WTC11 (cell line): ENCODE measurements at places on chromosomes 5 and 9. TPM values are rescaled to one million over a fixed set of nuclear protein-coding genes. Genes with fewer than 3 reads are reported as not detected.

The TMEM252 gene
- total RNA-seq: not detected in 3 replicates

The CNTLN gene
- 12.2 to 13.4 TPM (median 12.7 TPM) in 3 replicates for total RNA-seq

The PIK3R1 gene
- total RNA-seq: 10.1 to 11.3 TPM (median 11.1 TPM) in 3 replicates

The CCL27 gene
- total RNA-seq: 0.68 to 1.0 TPM (median 0.89 TPM) in 3 replicates

The PRSS3 gene
- 1.1 to 1.8 TPM (median 1.6 TPM) in 3 replicates for total RNA-seq

DNA sequence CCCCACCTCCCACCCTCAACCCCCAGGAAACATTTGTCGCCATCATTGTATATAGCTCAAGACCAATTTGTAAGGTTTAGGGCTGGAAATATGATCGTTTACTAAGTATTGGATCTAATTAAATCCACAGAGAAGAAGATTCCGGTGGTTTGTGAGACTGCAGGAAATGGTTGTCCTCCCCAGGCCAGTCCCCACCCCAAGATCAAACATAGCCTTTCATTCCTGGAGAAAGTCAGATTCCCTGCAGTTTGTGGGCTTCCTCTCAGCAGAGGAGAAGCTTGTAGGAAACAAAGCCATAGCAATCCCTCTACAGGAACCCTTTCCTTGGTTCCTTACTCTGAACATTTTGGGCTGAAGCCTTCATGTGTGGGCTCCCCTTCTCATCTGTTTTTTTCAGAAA is 79.2 kb upstream of the TBCA start:
- H3K27me3 ChIP-seq: peaks cover 86% of the 10 kb centered on the region
- H3K4me3 ChIP-seq: no peak overlapping the region
- DNase-seq: no peak

- peaks cover 70% of the 10 kb centered on the region for H3K4me1 ChIP-seq
- no peaks in the 10 kb centered on the region for H3K27me3 ChIP-seq
- no peak overlapping the region for H3K4me3 ChIP-seq
- DNase-seq: no peak
Measured at GRCh38 chr5:14168144-14168792, 25.1 kb downstream of the TRIO start.

GRCh38 chr5:80739057-80739456 is 84.3 kb upstream of the DHFR start:
- no peaks in the 10 kb centered on the region for H3K27me3 ChIP-seq
- H3K36me3 ChIP-seq: peaks cover 6% of the 10 kb centered on the region; the same call in 1 of the 2 replicates
- no peak overlapping the region for H3K27ac ChIP-seq

DNA sequence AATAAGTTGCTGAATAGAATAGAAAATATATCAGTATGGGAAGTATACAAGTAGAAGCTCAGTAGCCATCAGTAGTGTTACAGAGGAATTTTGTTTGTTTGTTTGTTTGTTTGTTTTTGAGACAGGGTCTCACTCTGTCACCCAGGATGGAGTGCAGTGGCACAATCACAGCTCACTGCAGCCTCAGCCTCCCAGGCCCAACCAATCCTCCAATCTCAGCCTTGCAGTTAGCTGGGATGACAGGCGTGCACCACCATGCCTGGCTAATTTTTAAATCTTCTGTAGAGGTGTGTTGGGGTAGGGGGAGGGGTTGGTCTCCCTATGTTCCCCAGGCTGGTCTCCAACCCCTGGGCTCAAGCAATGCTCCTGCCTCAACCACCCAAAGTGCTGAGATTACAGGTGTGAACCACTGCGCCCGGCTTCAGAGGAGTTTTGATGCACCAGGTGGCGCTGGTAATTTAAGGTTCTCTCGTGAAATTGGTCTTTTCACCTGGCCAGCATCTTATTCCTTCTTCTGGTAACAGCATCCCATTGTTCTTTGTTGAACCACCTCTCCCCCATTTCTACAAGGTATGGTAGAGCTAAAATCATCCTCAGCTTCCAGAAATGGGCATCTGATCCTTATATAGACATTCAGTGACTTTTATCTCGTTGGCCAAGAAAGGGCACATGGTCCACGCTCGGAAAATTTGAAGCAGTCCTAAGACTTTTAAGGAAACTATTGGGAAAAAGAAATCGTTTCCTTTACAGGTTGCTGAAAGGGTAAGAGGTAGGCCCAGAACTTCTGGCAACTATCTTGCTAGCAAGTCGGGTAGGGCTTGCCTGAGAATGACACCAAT is 157.1 kb downstream of the ARRDC3 start:
- H3K4me1 ChIP-seq: peaks cover 3% of the 10 kb centered on the region; the same call in 1 of the 2 replicates
- H3K27ac ChIP-seq: no peak overlapping the region
- peak; percentile 74 for DNase-seq
- H3K36me3 ChIP-seq: peaks cover 9% of the 10 kb centered on the region; the same call in 1 of the 2 replicates
- H3K4me3 ChIP-seq: no peak overlapping the region

GRCh38 chr5:174717826-174718455 is 6.4 kb upstream of the MSX2 start:
- H3K27me3 ChIP-seq: peaks cover 74% of the 10 kb centered on the region
- H3K27ac ChIP-seq: no peak overlapping the region
- no peaks in the 10 kb centered on the region for H3K36me3 ChIP-seq

DNA sequence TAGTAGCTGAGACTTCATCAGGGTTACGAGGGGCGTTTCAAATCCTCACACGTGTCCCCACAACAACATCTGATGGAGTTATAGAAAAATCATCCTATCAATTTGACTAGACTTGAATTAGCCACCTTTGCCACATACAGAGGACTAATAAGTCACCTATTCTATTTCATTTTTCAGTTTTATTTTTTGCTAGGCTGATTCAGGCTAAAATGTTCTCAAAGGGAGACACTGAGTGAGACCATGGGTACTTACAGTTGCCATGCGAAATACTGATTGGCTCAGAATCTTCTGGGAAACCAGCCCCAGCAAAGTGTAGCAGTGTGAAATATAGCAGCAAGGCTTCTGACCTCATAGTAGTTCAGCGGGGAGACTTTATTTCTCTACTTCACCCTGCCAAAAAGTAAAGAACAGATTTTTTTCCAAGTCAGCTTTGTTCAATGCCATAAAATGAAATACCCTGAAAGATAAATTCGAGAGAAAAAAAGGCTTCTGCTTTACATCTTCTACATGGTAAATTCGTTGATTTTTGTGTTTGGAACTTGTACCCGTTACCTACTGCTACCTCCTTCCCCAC is 69.9 kb downstream of the SEMA6A start:
- H3K4me3 ChIP-seq: no peak overlapping the region
- no peak for DNase-seq
- H3K36me3 ChIP-seq: peaks cover 58% of the 10 kb centered on the region
- H3K4me1 ChIP-seq: peaks cover 99% of the 10 kb centered on the region

- peaks cover 29% of the 10 kb centered on the region for H3K4me1 ChIP-seq
- peaks cover 6% of the 10 kb centered on the region; the same call in 1 of the 2 replicates for H3K27me3 ChIP-seq
- no peaks in the 10 kb centered on the region; the same call in 1 of the 2 replicates for H3K36me3 ChIP-seq
- H3K27ac ChIP-seq: no peak overlapping the region
Measured at GRCh38 chr9:5265939-5266338, 34.7 kb downstream of the INSL4 start.
